PC-9 (cell line): ENCODE measurements at places on chromosomes 12 and 14. TPM values are rescaled to one million over a fixed set of nuclear protein-coding genes. Genes with fewer than 3 reads are reported as not detected.

The RERGL gene
- not detected in 2 replicates for total RNA-seq

The LRTM2 gene
- not detected in 2 replicates for total RNA-seq

The CFL2 gene
- 18.5 and 30.5 TPM in 2 replicates for total RNA-seq

- no peak for DNase-seq
Measured at GRCh38 chr12:48775299-48775698, 13.6 kb downstream of the ADCY6 start.

DNA sequence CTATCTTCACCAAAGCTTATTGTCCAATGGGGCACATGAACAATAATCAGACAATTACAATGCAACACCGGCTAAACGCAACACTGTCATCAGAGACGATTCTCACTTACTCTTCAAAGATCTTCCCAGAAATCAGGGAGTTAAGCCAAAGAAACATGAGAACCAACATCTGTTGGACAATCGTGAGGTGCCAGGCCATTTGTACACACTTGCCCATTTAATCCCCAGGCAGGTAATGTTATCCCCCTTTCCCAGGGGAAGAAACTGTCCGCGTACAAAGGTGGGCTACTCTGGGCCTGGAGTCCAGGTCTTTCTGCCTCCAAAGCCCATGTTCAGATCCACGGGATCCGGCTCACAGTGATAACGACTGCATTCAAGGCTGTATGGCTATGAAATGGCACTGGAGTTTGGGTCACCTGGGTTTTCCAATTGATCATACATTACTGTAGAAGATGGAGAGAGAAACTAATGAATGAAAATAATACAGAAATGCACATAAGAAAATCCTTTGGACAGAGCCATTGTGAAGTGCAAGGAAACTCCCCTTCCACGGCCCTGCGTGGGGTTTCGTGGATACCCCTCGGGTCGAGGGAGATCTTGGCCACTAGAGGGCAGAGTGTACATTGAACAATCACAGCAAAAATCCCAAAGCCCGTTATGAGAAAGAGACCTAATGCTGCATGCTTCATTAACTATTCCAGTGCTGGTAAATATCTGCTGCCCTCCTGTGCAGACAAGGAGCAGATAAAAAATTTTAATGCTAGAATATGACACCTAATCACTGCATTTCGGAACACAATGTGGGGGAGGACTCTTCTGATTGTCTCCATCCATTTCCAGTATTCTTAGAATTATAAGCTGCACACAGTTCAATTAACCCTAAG is 111.4 kb downstream of the EGLN3 start:
- no peak for DNase-seq
